ENCODE measurements at places on chromosomes 6 and 20.

DNA sequence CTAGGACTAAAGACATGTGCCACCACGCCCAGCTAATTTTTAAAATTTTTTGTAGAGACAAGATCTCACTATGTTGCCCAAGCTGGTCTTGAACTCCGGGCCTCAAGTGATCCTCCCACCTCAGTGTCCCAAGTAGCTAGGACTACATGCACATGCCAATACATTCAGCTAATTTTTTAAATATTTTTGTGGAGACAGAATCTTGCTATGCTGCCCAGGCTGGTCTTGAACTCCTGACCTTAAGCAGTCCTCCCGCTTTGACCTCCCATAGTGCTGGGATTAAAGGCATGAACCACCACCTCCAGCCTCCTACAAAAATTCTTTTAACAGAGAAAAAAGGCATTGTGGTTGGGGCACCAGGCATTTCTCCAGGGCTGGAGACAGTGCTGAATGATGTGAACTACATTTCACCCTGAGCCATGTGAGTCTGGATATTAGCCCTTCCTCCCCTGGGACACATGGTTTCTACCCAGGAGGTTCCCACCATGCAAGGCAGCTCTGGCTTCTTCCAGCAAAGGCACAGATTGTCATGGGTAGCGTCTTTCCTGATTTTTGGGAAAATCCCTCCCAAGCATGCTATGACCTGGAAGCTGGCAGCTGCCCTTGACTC lies 36.3 kb upstream of the CMTR1 start:
- DNase-seq: no peak

DNA sequence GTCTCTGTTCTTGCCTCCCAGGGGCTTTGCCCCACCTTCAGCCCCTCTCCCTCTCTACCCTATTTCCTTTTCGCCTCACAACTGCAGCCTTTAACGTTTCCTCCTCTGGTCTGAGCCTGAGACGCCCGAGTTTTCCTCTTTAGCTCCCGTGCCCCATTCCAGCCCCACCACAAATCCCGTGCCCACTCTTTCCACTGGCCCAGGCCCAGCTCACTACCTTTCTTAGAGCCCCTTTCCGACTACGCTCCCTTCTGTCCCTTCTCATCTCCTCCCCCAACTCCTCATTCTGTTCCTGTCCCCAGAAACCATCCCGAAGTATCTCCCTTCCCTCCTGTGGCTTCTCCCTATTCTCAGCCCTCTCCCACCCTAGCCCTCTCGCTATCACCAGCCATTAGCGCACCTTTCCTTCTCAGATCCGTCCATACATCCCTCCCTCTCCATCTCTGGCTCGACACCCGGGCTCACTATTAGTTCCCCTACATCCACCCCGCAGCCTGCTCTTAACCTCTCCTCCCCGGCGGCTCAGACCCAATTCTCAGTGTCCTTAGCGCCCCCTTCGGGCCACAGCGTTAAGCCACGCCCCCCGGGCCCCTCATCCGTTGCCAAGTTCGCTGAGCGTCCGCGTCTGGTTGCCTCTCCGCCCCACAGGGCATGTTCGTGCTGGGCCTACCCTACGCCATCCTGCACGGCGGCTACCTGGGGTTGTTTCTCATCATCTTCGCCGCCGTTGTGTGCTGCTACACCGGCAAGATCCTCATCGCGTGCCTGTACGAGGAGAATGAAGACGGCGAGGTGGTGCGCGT lies 2.7 kb downstream of the SLC32A1 start:
- DNase-seq: peak; percentile 68

GRCh38 chr6:111157412-111157811 lies 70.1 kb downstream of the SLC16A10 start:
- no peak for DNase-seq

GRCh38 chr6:163147994-163148393 lies 266.5 kb upstream of the QKI start:
- DNase-seq: no peak

DNA sequence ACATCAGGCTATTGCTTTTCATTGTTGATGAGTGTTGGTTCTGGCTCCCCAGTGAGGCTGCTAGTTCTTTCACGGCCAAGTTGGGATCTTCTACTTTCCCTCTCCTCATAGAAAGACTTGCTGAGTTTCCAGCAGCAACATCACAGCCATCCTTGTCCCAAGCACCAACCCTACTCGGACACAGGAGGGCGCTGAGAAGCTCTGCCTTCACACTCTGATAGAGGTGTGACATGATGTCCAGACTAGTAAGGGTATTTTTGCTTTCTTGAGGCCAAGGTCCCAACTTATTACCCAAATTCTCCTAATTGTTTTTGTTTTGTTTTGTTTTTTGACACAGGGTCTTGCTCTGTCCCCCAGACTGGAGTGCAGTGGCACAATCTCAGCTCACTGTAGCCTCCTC lies 3.0 kb upstream of the GCM1 start:
- DNase-seq: no peak

DNA sequence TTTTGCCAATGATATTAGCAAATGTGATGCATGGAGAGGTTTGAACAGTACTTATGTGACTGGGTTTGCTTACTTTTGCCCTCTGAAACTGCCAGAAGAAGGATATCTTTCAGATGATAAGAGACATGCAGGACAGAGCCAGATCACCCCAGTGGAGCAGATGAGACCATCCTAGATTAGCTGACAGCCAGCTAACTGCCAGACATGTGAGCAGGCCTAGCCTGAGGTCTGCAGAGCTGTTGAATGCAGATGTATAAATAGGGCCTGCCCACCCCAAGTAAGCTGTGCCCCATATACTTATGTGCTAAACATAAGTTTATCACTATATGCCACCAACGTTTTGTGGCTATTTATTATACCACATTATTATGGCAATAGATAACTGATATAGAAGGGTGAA lies 5.9 kb downstream of the ZSCAN31 start:
- no peak for DNase-seq

- no peak for DNase-seq
These were observed 29.9 kb upstream of the ANKEF1 start for GRCh38 chr20:10004900-10005299.

DNA sequence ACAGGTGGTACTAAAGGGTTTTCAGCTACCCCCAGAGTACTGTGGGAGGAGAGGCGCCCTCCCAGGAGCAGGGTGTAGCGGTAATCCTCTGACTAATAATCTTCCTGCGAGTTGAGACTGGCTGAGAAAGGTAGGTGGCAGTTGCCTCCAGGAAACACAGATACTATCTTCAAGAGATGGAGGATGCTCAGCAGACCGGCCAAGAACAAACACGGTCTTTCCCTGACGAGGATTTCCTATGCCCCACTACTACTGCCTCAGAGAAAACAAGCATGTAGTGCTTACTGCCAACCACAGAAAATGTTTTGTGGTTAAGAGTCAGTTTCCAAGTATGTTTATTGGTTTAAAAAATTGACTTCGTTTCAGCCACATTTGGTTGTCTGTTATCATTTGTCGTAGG lies 26.8 kb downstream of the C6orf89 start:
- peak; percentile 47 for DNase-seq

- DNase-seq: no peak
These were observed 41.8 kb upstream of the FUT9 start for GRCh38 chr6:95973976-95974375.

DNA sequence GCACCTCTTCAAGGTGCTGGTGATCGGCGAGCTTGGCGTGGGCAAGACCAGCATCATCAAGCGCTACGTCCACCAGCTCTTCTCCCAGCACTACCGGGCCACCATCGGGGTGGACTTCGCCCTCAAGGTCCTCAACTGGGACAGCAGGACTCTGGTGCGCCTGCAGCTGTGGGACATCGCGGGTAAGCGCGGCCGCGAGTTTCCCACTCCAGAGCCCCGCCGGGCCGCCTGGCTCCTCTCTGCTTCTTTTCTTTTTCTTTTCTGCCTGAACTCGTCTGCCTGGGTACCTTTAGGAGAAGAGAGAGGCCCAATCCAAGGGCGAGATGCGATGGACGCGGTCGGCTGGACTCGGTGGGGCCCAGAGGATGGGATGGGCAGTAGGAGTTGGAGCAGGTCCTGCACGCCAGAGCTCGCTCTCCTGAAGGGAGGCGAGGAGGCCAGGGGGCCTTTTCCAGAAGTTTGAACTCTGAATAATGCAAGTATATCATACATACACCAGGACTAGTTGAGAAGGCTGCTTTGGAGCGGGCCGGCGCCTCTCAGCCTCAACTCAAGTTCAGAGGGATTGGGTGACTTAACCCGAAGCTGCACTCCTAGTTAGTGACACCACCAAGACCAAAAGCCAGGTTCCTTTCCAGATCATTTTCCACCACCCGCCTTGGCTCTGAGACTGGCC lies 445 bp downstream of the RAB32 start:
- DNase-seq: no peak

GRCh38 chr20:44646023-44646640 lies 5.4 kb downstream of the ADA start:
- DNase-seq: no peak

GRCh38 chr6:49801525-49801924 lies 14.4 kb upstream of the PGK2 start:
- DNase-seq: no peak

- DNase-seq: no peak
These were observed 31.6 kb downstream of the MTRES1 start for GRCh38 chr6:107059606-107060005.

DNA sequence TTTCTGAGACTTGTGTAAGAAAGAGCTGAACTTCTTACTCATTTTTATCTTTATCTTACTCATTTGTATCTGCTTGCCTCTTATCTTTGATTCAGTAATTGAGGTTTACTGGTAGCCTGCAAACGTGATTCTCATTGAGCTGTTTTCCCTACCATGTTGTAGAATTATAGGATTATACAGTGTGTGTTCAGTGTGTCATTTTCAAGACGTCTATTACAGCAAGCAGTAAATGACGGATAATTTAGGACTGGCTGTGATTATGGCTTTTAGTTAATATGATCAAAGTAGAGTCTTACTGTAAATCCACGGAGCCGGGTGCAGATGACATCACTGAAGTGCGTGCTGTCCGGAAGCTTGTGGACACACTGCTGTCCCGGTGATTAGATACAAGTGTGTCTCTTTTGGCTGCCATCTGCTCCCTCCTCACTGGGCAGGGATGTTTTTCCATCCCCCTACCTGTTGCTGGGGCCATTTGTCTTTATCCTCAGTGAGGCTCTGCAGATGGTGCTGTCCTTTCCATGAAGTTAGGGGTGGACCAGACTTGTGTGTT lies 6.0 kb downstream of the NELFCD start:
- no peak for DNase-seq

- DNase-seq: peak; percentile 43
These were observed 1.1 kb downstream of the CEBPB start for GRCh38 chr20:50191544-50192363.

- no peak for DNase-seq
These were observed 15.5 kb downstream of the EEF1E1 start for GRCh38 chr6:8086755-8087306.

GRCh38 chr20:63696306-63696627 lies 185 bp upstream of the TNFRSF6B start:
- no peak for DNase-seq

DNA sequence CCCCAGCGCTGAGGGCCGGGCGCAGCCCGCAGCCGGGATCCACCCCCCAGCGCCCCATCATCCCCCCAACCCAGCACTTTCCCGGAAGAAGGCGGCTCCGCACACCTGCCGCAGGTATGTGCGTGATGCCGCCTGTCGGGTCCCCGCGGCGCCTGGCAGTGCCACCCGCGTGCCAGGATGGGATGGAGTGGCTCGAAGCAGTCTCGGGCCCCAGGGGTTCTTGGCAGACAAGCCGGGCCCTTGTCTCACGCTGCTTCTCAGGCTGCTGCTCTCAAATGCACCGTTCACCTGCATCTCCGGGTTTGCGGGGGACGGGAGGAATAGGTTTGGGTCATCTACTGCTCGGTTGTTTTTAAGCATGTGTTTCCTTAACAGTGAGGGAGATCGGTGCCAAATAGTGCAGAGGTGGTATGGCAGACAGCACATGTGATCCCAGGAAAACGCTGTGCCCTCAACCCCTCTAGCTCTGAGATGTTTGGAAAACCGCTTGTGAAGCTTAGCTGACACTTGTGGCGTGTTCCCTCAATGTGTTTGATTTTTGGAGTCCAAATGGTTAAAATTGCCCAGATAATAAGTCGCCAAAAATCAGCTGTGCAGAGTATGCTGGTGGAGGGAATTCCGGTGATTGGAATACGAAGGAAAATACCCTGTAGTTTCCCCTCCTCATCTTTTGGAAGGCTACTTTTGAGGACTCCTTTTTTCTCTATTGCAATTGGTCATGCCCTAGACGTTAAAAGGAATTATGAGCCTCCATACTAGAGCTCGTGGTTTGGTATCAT lies 926 bp downstream of the MYLIP start:
- DNase-seq: no peak

DNA sequence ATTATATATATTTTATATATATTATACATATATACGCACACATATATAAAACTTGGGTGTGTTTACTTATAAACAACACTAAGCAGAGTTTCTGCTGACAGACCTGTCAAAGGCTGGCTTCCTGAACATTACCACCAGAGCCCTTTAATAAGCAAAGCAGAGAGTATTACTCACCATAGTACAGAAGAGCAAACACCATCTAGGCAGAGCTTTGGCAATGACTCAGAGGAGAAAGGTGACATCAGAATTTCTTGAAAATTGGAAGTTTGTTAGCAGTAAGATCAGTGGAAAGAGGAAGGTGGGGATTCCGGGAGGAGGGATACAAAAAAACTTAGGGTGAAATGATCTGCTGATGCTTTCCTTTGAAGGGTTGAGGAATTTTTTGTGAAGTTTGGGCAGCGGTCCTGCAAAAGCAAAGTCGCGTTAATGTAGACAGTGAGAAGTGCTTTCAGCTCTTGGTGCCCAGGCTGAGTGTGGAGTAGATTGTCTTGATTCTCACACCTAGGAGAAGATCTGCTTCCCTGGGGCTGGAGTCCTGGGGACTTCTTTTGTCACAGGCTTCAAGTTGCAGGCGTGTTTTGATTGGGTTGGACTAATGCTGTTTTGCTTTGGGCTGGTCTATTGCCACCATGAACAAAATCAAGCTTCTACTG lies 109.6 kb upstream of the BACH2 start:
- DNase-seq: no peak

GRCh38 chr6:136014454-136015437 lies 163.2 kb downstream of the PDE7B start:
- DNase-seq: no peak

GRCh38 chr6:157143171-157143889 lies 180.0 kb downstream of the TMEM242 start:
- peak; percentile 15 for DNase-seq

GRCh38 chr6:132910759-132911158 lies 96.4 kb downstream of the RPS12 start:
- no peak for DNase-seq

- DNase-seq: no peak
These were observed 63.0 kb downstream of the GPX5 start for GRCh38 chr6:28588666-28589065.

DNA sequence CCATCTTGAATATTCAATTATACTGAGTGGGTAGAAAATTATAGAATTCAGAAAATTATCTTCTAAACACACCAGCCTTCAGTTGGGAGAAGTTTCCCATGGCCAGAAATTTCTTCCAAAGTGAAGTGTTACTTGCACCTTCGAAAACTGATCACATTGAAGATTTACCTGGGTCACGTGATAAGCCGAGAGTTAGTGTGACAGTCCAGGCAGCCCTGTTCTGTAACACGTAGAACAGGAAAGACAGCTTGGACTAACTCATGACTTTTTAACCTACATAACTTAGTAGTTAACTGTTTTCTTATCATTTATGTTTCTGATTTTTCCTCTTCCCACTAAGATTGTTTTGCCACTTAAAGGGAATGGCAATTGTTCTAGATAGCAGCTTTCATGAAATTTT lies 118.3 kb upstream of the MTHFD1L start:
- no peak for DNase-seq

GRCh38 chr6:163344411-163344810 lies 70.1 kb upstream of the QKI start:
- no peak for DNase-seq
